ENCODE measurements at places on chromosomes 7 and 10. TPM values are rescaled to one million over a fixed set of nuclear protein-coding genes. Genes with fewer than 3 reads are reported as not detected.
A peak's percentile ranks its signal among the peaks of the same experiment; 100 is the strongest.

Gene CUZD1
- 0.96 TPM for polyA plus RNA-seq

Gene NAPEPLD
- polyA plus RNA-seq = 8.9 TPM

Gene CTTNBP2
- 10.7 TPM for polyA plus RNA-seq

Gene NME8
- not detected for polyA plus RNA-seq

Gene NFE2L3
- 50.2 TPM for polyA plus RNA-seq

Gene PDAP1
- polyA plus RNA-seq = 68.1 TPM

Gene PLXDC2
- polyA plus RNA-seq = 8.9 TPM

Gene SLC13A1
- polyA plus RNA-seq = not detected

Gene PLAU
- 329 TPM for polyA plus RNA-seq

Gene VGF
- polyA plus RNA-seq = 0.38 TPM

DNA sequence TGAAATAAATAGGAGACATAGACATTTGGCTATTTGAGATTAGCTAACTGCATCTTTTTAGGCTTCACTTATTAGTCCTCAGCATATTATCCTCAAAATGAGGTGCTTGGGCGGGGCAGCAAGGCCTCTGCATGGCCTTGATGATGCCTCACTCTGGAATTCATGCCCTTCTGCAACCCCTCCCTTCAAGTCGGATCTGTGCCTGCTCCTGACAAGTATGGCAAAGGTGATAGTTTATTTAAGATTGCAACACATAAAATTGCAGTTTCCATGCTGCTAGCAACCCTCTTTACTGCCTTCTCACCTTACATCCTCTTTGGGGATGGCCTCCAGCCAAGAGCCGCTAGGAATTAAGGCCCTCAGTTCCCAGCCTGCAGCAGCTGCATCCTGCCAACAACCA, 241.3 kb upstream of the ADARB2 start:
- DNase-seq = no peak

- no peak for DNase-seq
These were observed 2.0 kb upstream of the KIF11 start for GRCh38 chr10:92590623-92591549.

- no peak for DNase-seq
These were observed 418.6 kb upstream of the NPVF start for GRCh38 chr7:25646726-25647413.

GRCh38 chr7:28203508-28204240, 23.1 kb upstream of the JAZF1 start:
- no peak for DNase-seq

DNA sequence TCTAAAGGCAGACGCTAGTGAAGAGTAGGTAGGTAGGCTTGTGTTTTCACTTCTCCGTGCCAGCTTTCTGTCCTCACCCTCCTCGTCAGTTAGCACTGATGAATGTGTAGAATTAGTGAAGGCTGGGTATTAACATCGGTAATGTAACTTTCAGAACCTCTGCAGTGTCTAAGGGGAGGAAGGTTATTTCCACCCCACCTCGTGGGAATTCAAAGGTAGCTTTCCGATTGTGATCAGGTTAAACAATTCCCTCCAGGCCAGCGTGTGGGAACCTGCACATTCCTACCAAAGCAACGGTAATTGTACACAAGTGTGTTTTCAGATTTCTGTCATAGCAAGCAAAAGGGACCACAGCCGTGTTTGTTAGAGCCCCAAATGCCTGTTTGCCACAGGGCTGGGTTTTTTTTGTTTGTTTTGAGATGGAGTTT, 405.0 kb upstream of the GALNT17 start:
- no peak for DNase-seq

- no peak for DNase-seq
These were observed 8.2 kb downstream of the CCSER2 start for GRCh38 chr10:84336406-84337090.

DNA sequence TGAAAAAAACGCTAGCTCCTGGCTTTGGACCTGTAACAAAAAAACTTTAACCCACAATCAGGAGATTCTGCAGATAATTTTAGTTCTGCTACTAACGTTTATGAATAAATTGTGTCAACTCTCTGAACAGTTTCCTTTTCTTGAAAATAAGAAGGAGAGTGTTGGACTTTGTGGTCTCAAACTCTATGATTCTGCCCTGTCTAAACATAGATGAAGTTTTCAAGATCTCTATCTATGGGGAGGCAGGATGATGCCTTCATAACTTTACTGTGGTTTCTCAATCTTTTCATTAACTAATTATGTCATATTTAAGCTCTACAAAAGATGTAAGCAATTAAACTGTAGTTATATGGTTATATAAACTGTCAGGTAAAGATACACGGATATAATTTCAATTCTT, 162.0 kb downstream of the REEP3 start:
- no peak for DNase-seq

- DNase-seq = peak; percentile 68
These were observed 32.7 kb downstream of the CALML5 start for GRCh38 chr10:5466451-5467206.

DNA sequence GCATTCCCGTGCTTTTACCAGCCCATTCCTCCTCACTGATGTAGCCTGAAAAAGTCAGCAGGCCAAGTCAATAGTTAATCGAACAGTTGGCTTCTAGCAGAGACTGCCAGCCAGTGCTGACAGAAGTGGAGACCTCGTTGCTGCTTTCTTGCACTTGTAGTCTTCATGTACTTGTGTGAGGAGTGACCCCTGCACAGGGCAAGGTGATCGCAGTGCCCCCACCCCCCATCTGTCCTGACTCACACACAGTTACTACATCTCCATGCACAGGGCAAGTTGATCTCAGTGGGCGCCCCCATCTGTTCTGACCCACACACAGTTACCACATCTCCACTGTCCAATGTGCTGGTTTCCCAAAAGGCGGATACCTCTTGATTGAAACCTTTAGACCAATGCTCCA, 34.2 kb downstream of the C10orf71 start:
- no peak for DNase-seq

DNA sequence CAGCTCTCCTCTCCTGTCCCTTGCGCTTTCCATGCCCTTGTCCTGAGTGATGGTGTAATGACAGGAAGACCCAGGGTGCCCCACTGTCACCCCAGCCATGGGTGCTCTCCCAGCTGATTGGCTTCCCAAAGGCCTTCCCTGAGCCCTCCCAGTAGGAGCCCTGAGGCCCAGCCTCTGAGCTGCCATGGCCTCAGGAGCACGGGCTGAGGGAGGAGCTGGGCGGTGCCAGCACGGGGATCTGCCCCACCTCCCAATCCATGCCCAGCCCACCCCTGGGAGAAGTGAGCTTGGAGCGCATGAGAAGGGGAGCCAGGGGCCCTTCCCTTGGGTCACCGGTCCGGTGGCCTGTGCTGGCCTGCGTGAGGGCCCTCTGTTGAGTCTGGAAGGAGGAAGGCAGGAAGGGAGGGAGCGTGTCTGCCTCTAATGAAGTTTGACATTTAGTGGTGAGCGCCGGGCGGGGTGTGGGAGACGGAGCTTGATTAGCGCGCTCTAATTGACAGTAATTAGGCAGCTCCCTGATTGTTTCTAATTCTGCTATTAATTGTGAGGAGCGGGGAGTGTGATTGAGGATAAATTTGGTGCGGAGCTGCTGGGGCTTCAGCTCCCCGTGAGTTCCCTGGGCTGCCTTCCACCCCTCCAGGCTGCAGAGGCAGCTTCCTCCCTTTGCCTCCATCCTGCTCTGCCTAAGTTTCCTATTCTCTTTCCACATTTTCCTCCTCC, 28.3 kb downstream of the GBX1 start:
- no peak for DNase-seq

DNA sequence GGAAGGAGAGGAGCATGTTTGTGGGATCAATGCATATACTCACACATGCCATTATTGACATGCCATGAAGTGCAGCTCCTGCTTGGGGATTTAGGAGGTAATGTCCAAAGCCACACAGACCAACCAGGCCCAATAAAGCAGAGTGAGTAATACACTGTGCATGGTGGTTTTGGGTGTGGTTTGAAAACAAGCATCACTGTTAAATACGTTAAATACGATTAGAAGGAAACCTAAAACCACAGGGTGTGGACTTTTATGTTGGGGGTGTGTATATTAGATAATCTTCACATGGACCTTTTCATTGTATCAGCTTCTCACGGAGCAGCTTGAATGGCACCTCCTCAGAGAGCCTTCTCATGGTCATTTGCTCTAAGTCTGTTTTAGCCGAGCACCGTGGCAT, 10.4 kb upstream of the EIF3A start:
- no peak for DNase-seq

- no peak for DNase-seq
These were observed 38.6 kb upstream of the NPY start for GRCh38 chr7:24245362-24245761.

GRCh38 chr7:155586843-155587440, 40.6 kb upstream of the CNPY1 start:
- DNase-seq = no peak

GRCh38 chr10:79947083-79947415, 1.9 kb downstream of the SFTPD start:
- no peak for DNase-seq

- no peak for DNase-seq
These were observed 119.0 kb upstream of the RHOBTB1 start for GRCh38 chr10:61063034-61063433.

GRCh38 chr7:66950311-66950710, 29.3 kb downstream of the TMEM248 start:
- no peak for DNase-seq

GRCh38 chr7:150959081-150959480, 19.0 kb downstream of the KCNH2 start:
- no peak for DNase-seq

- no peak for DNase-seq
These were observed 102.0 kb downstream of the VIPR2 start for GRCh38 chr7:159042581-159043101.

- DNase-seq = no peak
These were observed 109.1 kb downstream of the LSM5 start for GRCh38 chr7:32381024-32381601.

DNA sequence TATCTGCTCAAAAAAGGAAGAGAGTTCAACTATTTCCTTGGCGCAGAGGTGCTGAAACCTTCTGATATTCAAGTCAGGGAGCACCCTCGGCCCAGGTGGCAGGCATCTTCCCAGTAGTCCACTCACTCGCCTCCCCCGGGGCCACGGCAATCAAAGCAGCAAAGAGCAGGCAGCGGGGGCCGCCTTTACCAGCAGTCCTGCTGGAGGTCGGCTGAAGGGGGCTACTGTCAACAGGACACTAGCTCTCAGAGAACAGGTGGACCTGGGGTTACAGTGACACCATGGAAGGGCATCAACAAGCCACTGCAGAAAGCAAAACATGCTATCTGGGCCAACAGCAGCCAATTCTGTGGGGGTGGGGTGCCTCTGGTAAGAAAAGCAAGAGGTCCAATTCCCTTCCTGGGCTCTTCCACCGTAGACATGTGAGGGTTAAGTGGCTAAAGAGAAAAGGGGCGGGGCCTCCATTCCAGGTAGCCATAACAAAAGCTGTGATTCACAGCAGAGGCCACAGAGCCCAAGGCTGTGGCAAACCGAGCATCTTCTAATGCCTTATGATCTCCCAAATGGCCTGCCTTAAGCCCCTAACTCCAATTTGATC, 9.4 kb downstream of the FZD9 start:
- DNase-seq = no peak

- DNase-seq = no peak
These were observed 39.8 kb downstream of the WAPL start for GRCh38 chr10:86481761-86482160.

GRCh38 chr7:82559193-82559805, 115.7 kb upstream of the CACNA2D1 start:
- no peak for DNase-seq

GRCh38 chr7:129213828-129214227, 11.0 kb upstream of the AHCYL2 start:
- DNase-seq = no peak

DNA sequence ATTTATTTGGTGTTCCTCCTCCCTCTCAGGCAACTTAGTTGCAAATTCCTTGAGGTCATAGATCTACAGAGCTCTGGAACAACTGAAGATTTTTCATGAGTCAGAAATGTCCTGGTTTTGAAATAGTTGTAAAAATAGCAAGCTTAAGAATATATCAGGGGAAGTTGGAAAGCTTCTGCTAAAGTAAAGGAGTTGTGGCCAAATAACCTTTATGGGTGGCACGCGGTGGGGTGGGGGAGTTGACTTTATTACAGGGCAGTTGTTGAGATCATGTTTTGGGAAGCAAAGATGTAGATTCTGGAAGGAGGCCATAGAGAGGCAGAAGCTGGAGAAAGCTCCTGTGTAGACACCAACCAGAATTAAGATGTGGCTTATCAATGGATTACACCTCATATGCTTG, 326.0 kb upstream of the MTPN start:
- no peak for DNase-seq

GRCh38 chr10:44650691-44651661, 260.2 kb upstream of the TMEM72 start:
- DNase-seq = no peak

DNA sequence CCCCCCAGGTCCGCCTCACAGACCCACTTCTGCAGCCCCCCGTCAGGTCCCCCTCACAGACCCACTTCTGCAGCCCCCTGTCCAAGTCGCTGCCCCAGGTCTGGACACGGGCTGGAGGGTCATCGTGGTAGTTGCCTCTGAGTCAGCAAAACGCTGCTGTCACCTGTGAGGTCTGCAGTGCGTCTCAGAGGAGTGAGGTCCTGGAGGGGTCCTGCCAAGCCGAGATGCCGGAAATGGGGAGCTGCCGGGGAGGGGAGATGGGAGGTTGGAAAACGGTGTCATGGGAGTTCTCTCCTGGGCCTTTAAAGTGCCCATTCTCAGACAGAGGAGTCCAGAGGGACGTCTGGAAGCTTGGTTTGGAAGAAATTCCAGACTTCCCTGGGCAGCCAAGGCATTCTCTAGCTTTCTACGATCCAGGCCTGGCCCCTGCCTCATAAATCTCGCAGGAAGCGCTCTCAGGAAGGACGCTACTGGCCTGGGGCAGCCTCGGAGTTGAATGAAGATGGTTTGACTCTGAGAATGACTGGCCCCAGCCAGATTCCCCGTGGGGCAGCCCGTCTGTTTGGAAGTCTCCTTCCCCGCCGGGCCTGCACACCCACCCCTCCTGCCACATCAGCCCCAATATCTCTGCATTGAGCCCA, 38.7 kb downstream of the CALML3 start:
- no peak for DNase-seq

- DNase-seq = no peak
These were observed 7.0 kb downstream of the C10orf67 start for GRCh38 chr10:23337616-23338015.

Data from AG04450 (cell line).